ENCODE measurements at places on chromosomes 2 and 18. TPM values are rescaled to one million over a fixed set of nuclear protein-coding genes. Genes with fewer than 3 reads are reported as not detected.

Gene LRP2
- total RNA-seq = not detected

Gene SIX2
- under 0.01 TPM for total RNA-seq

Gene CCDC150
- 3.7 TPM for total RNA-seq

Gene HDLBP
- 844 TPM for total RNA-seq

Gene TLX2
- not detected for total RNA-seq

Gene MC4R
- not detected for total RNA-seq

Gene FKBP7
- total RNA-seq = 19.6 TPM

Gene KCNF1
- total RNA-seq = not detected

Gene INPP4A
- total RNA-seq = 30.2 TPM

Gene DSC3
- under 0.01 TPM for total RNA-seq

Gene EEF1B2
- 328 TPM for total RNA-seq

Gene TRABD2A
- 1.8 TPM for total RNA-seq

Gene IGFBP2
- total RNA-seq = 35.0 TPM

Gene SCRN3
- 19.3 TPM for total RNA-seq

Gene SPP2
- not detected for total RNA-seq

Gene TXNDC2
- 0.22 TPM for total RNA-seq

Gene EVX2
- not detected for total RNA-seq

Gene TIMM21
- 37.2 TPM for total RNA-seq

Gene CCBE1
- 0.44 TPM for total RNA-seq

Gene EPHA4
- total RNA-seq = 17.5 TPM

Gene GAREM1
- total RNA-seq = 0.72 TPM

Gene GKN1
- 0.22 TPM for total RNA-seq

Gene CXCR4
- 3.6 TPM for total RNA-seq

Gene CDH2
- total RNA-seq = 121 TPM

All from placental pericyte (primary cell).